ENCODE measurements at places on chromosomes 1 and 21.

DNA sequence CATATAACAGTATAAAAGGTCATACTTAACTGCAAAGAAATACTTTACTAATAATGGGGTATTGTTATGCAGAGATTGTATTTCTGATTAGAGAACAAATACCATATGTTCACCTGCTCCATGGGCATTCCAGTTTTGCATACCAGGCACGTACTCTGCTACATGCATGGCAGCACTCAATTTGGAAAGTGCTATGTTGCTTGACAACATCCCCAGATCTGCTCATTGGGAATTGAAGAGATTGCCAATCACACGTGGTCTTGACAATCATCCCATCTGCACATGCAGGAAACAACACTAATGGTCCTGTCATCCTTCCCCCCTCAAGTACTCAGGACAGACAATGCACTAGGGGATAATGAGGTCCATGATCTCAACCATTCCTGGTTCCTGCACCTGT is 63.4 kb upstream of the PDE4B start:
- no peak for DNase-seq

- DNase-seq, result no peak
Measured at GRCh38 chr1:211811126-211811525, 19.4 kb downstream of the LPGAT1 start.

- no peak for DNase-seq
Measured at GRCh38 chr1:85264150-85264549, 4.7 kb upstream of the C1orf52 start.

- DNase-seq, result no peak
Measured at GRCh38 chr1:84884671-84885389, 8.2 kb downstream of the LPAR3 start.

- DNase-seq, result no peak
Measured at GRCh38 chr1:99590578-99591209, 55.2 kb upstream of the PALMD start.

DNA sequence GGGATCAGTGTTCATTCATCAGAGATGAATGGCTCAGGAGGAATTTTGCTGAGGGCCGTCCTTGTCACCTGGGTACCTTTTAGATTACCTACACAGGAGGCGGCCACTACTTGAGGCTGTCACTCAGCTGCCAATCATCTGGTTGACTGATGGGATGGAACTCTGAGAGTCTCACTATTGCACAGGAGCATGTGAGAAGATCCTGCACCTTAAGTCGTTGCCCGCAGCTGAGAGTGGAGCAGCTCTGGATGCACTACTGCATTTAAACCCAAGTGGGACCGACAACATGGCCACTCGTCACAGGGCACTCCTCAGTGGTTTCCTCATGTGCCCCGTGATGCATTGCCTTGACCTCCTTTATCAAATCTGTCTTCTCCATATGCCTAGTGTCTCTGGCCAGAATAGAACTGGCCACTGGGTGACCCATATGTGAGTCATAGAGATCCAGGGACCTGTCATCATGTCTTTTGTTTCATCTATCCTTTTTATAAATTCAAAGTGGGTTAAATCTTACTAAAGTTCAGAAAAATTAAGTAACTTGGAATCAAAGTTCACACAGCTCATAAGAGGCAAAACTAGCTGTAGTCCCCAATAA is 165.5 kb downstream of the ZSCAN20 start:
- DNase-seq, result no peak
